ENCODE measurements at places on chromosomes 3 and 15. TPM values are rescaled to one million over a fixed set of nuclear protein-coding genes. Genes with fewer than 3 reads are reported as not detected.

GRCh38 chr15:74277242-74277810 lies 41.2 kb downstream of the CCDC33 start:
- no peaks in the 10 kb centered on the region for H3K4me1 ChIP-seq
- H3K27me3 ChIP-seq: peaks cover 65% of the 10 kb centered on the region
- no peak overlapping the region for H3K27ac ChIP-seq
- H3K4me3 ChIP-seq: no peak overlapping the region
- no peak for DNase-seq

The DGKG gene
- total RNA-seq: 2.6 TPM

GRCh38 chr3:100395679-100396431 lies 5.0 kb downstream of the TOMM70 start:
- no peaks in the 10 kb centered on the region for H3K36me3 ChIP-seq
- no peak overlapping the region for H3K4me3 ChIP-seq
- H3K27me3 ChIP-seq: no peaks in the 10 kb centered on the region

The TMIE gene
- 1.3 TPM for total RNA-seq

DNA sequence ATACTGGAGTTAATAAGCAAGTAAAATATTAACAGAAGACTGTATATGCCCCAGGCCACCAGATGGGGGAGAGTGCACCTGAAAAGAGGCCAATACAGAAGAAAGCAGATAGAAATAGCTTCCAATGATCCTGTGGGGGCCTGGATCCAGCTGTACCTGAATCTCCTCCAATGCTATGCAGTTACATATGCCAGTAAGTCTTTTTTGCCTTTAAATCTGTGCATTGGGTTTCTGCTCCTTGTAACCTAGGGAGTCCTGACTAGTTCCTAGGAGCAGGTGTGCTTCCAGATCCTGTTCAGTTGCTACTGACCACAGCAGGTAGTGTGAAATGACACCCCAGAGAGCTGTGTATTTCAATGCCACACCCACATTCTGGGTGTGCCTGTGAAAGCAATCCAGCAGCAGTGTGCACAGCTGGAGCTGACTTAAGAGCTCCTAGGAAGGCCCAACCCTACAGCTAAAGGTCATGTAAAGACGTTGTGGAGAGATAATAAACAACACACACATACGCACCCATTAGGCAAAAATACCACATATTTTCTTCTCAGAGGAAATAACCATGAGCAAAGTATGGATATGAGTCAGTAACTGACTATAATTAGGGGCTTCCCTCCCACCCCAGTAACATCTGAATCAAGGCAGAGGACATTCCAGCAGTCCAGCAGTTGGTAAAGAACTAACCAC lies 62.2 kb upstream of the AKAP13 start:
- H3K27me3 ChIP-seq: no peaks in the 10 kb centered on the region
- DNase-seq: no peak
- H3K36me3 ChIP-seq: peaks cover 4% of the 10 kb centered on the region
- H3K4me1 ChIP-seq: peaks cover 26% of the 10 kb centered on the region

- peaks cover 2% of the 10 kb centered on the region for H3K4me1 ChIP-seq
- no peak overlapping the region for H3K4me3 ChIP-seq
- no peak for DNase-seq
- H3K27ac ChIP-seq: no peak overlapping the region
Observed at GRCh38 chr3:37963635-37964034, 27.0 kb upstream of the VILL start.

GRCh38 chr15:88932271-88932874 lies 19.2 kb upstream of the MFGE8 start:
- no peaks in the 10 kb centered on the region for H3K36me3 ChIP-seq
- H3K27me3 ChIP-seq: peaks cover 58% of the 10 kb centered on the region
- H3K4me3 ChIP-seq: no peak overlapping the region
- no peak overlapping the region for H3K27ac ChIP-seq
- H3K4me1 ChIP-seq: no peaks in the 10 kb centered on the region

GRCh38 chr3:120258009-120258408 lies 27.0 kb downstream of the GPR156 start:
- no peak for DNase-seq
- no peak overlapping the region for H3K27ac ChIP-seq

DNA sequence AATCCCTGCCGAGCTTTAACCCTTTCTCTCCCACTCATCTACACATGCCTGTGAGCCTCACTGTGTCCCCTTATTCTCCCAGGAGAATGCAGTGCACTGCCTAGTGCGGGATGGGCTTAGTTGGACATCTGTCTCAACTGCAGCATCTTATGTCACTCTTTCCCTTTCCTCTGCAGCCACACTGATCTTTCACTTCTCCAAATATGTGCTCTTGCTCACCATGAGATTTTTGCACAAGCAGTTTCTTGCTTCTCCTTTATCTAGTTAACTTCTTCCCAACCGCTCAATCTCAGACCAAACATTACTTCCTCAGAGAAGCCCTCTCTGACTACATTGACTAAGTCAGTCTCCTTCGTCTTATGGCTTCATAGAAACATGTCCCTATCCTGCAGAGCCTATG lies 292.3 kb downstream of the KBTBD8 start:
- no peak overlapping the region for H3K27ac ChIP-seq
- no peak overlapping the region for H3K4me3 ChIP-seq
- H3K27me3 ChIP-seq: no peaks in the 10 kb centered on the region
- no peaks in the 10 kb centered on the region for H3K4me1 ChIP-seq
- H3K36me3 ChIP-seq: peaks cover 2% of the 10 kb centered on the region

- no peak overlapping the region for H3K4me3 ChIP-seq
- no peak for DNase-seq
- no peaks in the 10 kb centered on the region for H3K27me3 ChIP-seq
- no peak overlapping the region for H3K27ac ChIP-seq
Observed at GRCh38 chr3:81033185-81033584, 728.3 kb downstream of the GBE1 start.

The DUOXA1 gene
- not detected for total RNA-seq

The FHIT gene
- total RNA-seq: 18.8 TPM

GRCh38 chr3:107973152-107973551 lies 117.7 kb downstream of the CD47 start:
- peak overlapping the region; percentile 64 for H3K27ac ChIP-seq
- H3K4me1 ChIP-seq: peaks cover 49% of the 10 kb centered on the region
- no peak overlapping the region for H3K4me3 ChIP-seq
- H3K27me3 ChIP-seq: no peaks in the 10 kb centered on the region

GRCh38 chr15:83430441-83430840 lies 16.7 kb upstream of the SH3GL3 start:
- peaks cover 2% of the 10 kb centered on the region for H3K36me3 ChIP-seq
- no peak overlapping the region for H3K27ac ChIP-seq
- H3K4me3 ChIP-seq: no peak overlapping the region
- peaks cover 2% of the 10 kb centered on the region for H3K4me1 ChIP-seq

DNA sequence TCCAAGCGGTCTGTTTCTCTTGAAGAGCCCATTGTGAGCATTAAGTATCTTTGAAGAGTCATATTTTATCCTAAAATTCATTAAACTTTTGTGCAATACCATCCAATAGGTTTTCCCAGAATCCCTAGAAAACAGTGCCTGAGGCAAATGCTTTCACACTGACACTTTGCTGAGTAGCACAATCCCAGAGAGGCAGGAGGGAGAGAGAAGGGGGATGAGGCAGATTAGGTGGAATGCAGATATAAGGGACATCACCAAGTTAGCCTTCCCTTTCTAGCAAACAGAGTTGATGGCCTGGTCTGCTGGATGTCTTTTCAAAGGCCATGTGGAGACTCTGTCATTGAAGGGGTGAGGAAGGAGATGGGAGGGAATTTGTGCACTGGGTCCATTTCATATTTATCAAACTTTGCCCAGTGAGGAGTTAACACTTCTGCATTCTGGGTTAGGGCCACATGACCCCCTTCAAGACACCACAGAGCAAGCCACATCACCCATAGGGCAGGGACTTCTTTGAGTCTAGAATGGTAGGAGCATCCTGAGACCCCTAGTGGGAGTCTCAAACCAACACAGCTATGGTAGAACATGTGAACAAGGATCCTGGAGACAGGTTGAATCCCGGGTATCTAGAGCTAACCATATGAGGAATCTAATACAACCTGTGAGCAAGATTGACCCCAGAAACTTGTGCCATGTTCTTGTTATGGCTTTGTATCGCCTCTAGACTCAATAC lies 32.0 kb upstream of the SEMA6D start:
- no peak for DNase-seq
- no peak overlapping the region for H3K27ac ChIP-seq
- H3K4me1 ChIP-seq: no peaks in the 10 kb centered on the region
- no peaks in the 10 kb centered on the region for H3K27me3 ChIP-seq

DNA sequence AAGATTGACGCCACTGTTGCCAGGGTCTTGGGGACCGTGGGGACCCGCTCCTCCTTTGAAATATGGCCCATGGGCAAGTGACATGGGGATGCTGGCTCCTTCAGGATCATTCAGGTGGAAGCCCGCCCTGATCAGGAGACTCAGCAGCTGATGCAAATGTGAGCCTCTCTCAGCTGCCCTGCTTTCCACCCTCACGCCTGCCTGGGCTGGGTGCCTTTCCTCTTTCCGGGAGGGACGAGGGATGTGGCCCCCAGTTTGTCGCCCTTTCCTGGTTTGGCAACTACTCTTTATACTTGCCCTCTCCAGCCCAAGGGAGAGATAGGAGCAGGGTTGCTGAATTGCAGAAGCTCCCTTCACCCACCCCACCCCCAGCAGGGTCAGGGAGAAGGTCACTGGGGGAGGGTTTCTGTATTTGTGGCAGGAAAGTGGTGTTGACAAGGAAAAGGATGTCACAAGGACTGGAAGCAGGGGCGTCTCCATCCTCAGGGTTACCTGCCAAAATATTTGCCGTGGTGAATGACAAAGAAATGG lies 21.8 kb downstream of the DNASE1L3 start:
- H3K4me3 ChIP-seq: no peak overlapping the region
- H3K27me3 ChIP-seq: no peaks in the 10 kb centered on the region
- H3K4me1 ChIP-seq: peaks cover 4% of the 10 kb centered on the region
- no peak overlapping the region for H3K27ac ChIP-seq

DNA sequence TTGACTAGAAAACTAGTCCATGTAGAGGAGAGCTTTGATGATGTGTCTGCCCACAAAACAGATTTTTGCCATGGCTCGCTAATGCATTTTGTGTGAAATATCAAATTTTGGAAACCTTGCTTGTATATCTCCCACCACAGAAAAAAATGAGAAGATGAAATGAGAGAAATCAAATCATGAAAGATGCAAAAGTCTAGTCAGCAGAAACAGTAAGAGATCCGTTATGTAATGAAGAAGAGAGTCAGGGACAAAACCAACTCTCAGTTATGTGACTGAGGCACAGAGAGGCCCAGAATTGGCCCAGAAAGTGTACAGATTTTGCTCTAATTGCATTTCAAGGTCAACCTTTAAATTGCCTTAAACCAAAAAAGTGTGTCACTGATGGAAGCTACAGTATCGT lies 107.0 kb downstream of the FILIP1L start:
- H3K27me3 ChIP-seq: no peaks in the 10 kb centered on the region
- no peak overlapping the region for H3K4me3 ChIP-seq
- H3K27ac ChIP-seq: no peak overlapping the region
- peaks cover 13% of the 10 kb centered on the region for H3K4me1 ChIP-seq
- H3K36me3 ChIP-seq: no peaks in the 10 kb centered on the region
- DNase-seq: no peak

- H3K36me3 ChIP-seq: no peaks in the 10 kb centered on the region
- DNase-seq: no peak
- H3K4me3 ChIP-seq: no peak overlapping the region
Observed at GRCh38 chr3:197800379-197800778, 9.3 kb downstream of the LRCH3 start.

DNA sequence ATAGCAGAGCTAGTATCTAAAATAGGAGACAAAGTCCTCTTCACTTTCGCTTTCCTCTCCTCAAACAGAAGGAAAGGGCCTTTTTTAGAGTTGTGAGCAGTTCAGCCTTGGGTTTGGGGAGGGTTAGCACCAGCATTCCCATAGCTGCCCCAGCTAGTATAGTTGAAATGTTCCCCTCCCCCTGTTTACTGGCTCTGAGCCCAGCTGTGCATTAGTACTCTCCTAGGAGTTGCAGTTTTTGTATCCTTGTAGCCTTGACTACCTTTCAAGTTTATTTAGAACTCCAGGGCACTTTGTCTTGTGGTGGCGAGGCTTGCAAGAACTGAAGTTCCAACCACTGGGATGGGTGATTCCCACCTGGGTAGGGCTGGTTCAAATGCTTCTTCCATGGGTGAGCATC lies 245.1 kb upstream of the NAALADL2 start:
- no peak for DNase-seq
- H3K4me3 ChIP-seq: no peak overlapping the region
- H3K27ac ChIP-seq: no peak overlapping the region
- no peaks in the 10 kb centered on the region for H3K27me3 ChIP-seq
- H3K4me1 ChIP-seq: no peaks in the 10 kb centered on the region

GRCh38 chr3:14744556-14744955 lies 69.6 kb downstream of the C3orf20 start:
- no peaks in the 10 kb centered on the region for H3K4me1 ChIP-seq
- H3K27ac ChIP-seq: no peak overlapping the region
- no peak for DNase-seq

DNA sequence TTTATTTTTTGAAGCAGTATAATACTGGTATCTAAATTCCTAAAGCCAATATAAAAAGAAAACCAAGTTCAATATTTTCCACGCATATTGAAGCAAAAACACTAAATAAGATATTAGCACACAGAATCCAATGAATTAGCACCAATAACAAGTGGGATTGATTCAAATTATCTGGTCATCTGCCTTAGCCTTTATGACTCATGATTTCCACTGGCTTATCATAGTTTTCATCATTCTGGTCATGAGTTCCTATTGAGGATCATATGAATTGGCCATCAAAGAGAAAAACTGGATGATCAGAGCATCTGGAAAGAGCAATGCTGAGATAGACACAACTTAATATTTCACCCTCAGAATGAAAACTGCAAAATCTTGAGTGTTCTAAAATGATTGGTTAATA lies 809.9 kb downstream of the MCTP2 start:
- H3K36me3 ChIP-seq: no peaks in the 10 kb centered on the region
- H3K4me1 ChIP-seq: no peaks in the 10 kb centered on the region
- H3K4me3 ChIP-seq: no peak overlapping the region
- no peak for DNase-seq
- H3K27ac ChIP-seq: no peak overlapping the region

The TRIM42 gene
- total RNA-seq: not detected

- peaks cover 7% of the 10 kb centered on the region for H3K36me3 ChIP-seq
- DNase-seq: no peak
- peaks cover 40% of the 10 kb centered on the region for H3K27me3 ChIP-seq
Observed at GRCh38 chr3:193841581-193841980, 248.6 kb downstream of the OPA1 start.

GRCh38 chr3:29773481-29773880 lies 492.6 kb downstream of the RBMS3 start:
- no peaks in the 10 kb centered on the region for H3K27me3 ChIP-seq
- H3K4me1 ChIP-seq: no peaks in the 10 kb centered on the region
- DNase-seq: no peak

The PPARG gene
- total RNA-seq: 1.1 TPM

DNA sequence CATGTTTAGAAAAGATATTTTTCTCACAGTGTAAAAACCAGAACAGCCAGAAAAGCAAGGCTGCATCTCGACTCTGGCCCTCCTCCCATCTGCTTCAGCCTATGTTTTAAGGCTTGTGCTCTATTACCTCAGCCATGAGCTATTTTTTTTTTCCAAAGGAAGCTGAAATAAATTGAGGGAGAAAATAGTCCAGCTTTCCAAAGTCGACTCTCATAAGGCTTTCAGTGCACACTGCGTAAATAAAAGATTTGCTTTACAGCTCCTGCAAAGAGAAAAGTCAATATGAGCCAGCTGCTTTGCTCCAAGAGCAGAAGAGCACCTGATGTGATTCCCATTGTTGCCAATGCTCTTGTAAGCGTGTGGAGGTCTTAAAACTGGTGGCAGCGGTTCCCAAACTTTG lies 26.7 kb downstream of the SCG3 start:
- no peak for DNase-seq
- peaks cover 19% of the 10 kb centered on the region for H3K27me3 ChIP-seq
- no peak overlapping the region for H3K27ac ChIP-seq
- H3K4me1 ChIP-seq: peaks cover 2% of the 10 kb centered on the region
- H3K4me3 ChIP-seq: no peak overlapping the region
- peaks cover 2% of the 10 kb centered on the region for H3K36me3 ChIP-seq
